ENCODE measurements at places on chromosomes 6 and 20.
A peak's percentile ranks its signal among the peaks of the same experiment; 100 is the strongest.

DNA sequence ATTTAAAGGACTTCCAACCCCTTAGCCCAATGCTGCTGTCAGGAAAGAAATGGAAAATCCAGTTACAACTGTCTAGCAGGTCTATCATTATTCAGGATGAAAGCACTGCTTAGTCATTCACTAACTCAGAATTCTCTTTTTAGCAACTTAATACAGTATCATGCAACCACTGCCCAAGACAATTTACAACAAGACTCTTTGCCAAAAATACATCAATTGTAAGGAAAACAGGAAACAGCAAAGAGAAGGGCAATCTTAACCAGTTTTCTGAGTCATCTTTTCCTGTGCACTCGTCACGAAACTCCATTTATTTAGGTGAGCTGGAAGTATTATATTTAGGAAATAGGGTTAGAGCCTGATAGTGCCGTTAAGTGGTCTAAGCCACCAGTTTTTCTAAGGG is 1197.7 kb upstream of the CITED2 start:
- DNase-seq: no peak

GRCh38 chr6:87858440-87858839 is 156.4 kb upstream of the AKIRIN2 start:
- no peak for DNase-seq

DNA sequence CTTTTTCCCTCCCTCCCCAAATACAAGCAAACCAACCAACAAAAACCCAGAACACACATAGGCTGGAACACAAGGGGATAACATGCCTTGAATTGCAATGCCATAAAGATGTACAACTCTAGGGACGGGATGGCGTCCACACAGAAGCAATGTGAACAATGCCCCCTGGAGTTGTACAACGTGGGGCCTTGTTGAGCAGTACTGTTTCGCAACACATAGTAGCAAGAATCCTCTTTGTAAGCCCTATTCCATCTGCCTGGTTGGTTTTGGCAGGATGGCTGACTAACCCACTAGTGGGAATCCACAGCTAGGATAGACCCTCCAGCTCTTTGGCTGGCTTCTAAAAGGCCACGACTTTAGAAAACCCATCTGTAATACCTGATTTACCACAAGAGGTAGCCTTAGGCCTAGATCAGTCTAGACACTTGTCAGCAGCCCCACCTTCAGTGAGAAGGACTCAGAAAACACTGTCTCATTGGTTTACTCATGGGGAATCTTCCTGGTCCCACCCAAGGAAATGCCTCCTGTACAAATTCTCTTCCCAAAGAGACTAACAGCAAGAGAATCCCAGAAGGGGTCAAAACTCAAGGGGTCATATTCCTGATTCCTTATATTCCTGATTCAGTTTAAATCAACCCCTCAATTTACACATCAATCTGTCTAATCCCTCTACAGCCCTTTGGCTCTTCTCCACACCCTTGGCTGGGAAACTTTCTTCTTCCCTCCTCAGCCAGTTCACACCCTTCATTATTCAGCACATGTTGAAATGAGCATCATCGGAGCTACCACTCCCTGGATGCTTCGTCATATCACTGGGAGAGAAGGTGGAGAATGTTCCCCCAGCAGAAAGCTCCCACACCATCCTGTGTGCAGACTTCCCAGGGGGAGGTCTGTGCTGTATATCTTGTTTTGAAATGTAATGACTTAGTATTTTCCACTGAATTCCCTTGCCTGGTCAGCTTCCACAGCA is 622.4 kb upstream of the FLRT3 start:
- DNase-seq: no peak

- DNase-seq: no peak
Observed at GRCh38 chr6:96743496-96743895, 93.8 kb downstream of the GPR63 start.

- no peak for DNase-seq
Observed at GRCh38 chr6:7098993-7099392, 8.8 kb upstream of the RREB1 start.

DNA sequence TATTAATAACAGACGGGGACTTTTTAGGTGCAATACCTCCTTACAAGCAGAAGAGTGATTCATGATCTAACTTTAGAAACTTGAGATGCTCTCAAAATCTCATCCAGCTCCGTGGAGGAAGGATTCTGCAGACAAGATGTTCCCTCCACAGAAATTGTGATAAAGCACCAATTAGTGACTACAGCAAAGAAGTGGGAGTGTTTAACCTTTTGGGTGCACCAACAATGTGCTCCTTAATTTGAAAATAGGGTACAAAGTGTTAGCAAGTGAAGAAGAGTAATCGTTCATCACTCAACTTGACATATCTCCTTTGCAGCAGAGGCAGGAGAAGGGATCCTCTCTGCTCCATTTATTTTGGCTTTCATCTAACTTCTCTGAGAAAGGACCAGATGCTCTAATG is 22.8 kb upstream of the SCP2D1 start:
- no peak for DNase-seq

DNA sequence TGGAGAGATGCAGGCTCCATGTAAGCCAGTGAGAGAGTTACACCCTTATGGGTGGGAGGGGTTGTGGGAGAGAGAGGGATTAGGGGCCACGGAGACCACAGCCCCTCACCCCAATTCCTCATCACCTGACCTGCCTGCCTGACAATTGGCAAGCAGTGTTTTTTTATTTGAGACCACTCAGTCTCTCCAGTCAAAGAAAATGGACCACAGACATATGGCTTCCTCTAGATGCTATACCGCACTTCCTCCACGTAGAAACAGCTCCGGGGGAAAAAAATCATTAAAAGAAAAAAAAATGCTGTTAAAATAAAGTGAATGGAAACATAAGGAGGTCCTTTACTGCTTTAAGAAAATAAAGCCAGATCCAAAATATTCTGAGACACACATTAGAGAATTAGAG is 152.7 kb downstream of the MYLK4 start:
- no peak for DNase-seq

- DNase-seq: no peak
Observed at GRCh38 chr6:10310826-10311225, 104.0 kb downstream of the TFAP2A start.

- no peak for DNase-seq
Observed at GRCh38 chr6:53906842-53907241, 112.0 kb downstream of the LRRC1 start.

DNA sequence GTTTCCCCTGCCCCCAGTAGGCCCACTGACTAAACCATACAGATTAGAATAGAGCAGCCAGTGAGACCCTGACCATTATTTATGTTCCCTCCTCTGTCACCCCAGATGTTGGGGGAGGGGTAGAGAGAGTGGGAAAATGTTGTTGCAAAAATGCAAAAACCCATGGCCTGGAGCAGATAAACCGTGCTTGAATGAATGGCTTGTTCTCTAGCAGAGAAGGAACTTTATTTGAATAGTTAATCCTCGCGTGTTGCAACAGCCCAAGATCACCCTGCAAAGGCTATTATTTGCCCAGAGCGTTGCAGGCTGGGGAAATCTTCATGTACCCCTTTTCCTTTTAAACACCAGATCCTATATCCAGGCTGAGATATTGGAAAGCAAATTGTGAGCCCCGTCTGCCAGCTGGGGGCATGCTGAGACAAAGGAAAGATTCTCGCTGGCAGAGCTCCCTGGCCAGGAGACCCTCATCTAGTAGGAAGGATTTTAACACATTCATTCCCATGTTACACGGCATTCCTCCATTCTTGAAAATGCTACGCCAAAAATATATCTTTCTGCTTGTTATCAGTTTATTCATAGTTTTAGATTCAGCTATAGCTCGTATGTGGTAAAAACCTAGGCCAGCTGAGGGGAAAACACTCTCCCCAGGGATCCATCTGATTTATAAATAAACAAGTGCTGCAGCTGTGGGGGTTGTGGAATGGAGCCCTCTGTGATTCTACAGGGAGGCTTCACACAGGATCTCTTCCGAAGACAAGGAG is 53.0 kb downstream of the LINC00237 start:
- no peak for DNase-seq

DNA sequence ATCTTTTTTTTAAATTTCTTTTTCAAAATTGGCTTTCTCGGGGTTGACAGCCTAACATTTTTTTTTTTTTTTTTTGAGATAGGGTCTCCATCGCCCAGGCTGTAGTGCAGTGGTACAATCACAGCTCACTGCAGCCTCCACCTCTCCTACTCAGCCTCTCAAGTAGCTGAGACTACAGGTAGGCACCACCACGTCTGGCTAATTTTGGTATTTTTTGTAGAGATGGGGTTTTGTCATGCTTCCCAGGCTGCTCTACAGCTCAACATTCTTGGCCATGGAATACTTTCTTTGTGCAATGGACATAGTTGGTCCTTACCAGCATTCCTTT is 6.4 kb upstream of the CTNNBL1 start:
- no peak for DNase-seq

DNA sequence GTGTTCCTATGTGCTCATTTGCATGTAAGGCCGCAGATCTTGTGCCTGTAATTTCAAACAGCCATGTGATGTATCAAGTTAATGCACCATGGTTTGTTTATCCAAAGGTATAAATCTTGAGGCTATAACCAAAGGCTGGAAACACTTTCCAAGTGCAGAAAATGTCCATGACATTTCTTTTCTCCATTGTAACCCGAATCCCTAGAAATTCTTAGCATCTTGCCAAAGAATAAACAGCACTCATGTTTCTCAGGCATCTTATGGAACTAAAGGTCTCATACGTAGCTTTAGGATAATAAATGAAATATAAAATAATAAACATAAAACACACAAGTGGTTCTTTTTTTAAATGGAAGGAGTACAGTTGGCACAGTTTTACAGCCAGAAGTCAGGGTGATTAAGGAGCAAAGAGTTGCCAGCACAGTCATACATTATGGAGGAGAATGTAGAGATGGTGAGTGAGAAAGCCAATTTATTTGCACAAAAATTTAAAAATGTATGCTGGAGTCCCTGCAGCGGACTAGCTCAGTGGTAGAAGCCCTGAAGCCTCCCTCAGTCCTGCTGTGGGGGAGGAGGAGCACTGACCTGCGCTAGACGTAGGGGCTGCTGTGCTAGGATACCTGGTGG is 18.0 kb downstream of the CDH26 start:
- DNase-seq: no peak

- peak; percentile 6 for DNase-seq
Observed at GRCh38 chr6:79671600-79672266, 40.6 kb downstream of the SH3BGRL2 start.

DNA sequence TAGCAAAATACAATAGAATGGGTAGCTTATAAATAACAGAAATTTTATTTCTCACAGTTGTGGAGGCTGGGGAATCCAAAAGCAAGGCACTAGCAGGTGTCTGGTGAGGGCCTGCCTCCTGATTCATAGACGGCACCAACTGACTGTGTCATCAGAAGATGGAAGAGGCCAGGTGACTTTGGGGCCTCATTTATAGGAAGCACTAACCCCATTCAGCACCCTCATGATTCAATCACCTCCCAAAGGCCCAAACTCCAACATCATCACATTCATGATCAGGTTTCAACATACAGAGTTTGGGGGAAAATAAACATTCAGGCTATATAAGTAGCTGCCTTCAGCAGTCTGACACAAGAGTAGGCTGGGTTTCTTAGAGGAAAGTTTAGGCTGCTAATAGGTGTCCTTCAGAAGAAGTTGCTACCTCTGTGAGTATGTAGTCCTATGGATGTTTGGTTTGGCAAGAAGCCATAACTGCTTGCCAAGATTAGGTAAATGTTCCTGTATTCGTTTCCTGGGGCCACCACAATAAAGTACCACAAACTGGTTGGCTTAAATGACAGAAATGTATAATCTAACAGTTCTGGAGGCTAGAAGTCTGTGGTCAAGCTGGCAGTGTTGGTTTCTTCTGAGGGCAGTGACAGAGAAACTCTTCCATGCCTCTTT is 48.8 kb downstream of the NT5E start:
- DNase-seq: no peak

- DNase-seq: no peak
Observed at GRCh38 chr6:52545406-52546119, 31.3 kb downstream of the TRAM2 start.

DNA sequence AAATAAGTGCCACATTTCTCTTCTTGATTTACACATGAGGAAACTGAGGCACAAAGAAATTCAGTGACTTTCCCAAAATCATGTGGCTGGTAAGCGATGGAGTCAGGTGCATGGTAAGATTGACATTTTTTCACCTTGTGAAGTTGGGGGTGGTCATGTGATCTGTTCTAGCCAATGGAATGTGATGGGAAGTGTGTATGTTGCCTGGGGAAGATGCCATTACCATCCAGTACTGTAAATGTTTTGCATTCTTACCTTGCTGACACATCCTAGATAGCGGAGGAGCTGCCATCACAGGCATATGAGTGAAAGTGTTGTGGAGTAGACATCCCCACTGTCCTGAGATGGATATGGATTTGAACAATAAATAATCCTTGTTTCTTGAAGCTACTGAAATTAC is 499.6 kb upstream of the SULF2 start:
- DNase-seq: no peak

DNA sequence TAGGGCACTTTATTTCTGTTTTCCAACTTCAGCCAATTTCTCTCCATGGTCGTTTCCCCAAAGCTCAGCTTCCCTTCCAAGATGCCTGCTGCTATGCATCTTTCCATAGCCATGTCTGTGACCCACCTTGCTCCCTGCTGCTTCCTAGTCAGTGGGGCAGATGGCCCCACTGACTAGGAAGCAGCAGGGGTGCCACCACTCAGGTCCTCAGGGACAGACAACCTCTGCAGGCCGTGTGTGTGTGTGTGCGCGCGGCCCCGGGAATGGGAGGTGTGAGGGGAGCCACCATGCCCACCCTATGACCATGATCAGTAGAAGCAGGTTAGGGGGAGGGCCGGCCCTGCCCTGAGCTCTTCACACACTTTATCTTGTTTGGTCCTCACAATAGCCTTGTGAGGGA is 2.7 kb upstream of the IP6K3 start:
- DNase-seq: no peak

GRCh38 chr20:59471653-59472421 is 132.5 kb upstream of the PHACTR3 start:
- no peak for DNase-seq

GRCh38 chr20:50286174-50286511 is 95.5 kb downstream of the CEBPB start:
- no peak for DNase-seq

GRCh38 chr6:21588481-21589351 is 4.8 kb upstream of the SOX4 start:
- DNase-seq: peak; percentile 8

- no peak for DNase-seq
Observed at GRCh38 chr6:453152-453551, 61.6 kb downstream of the IRF4 start.

GRCh38 chr6:132310921-132311320 is 90.4 kb downstream of the MOXD1 start:
- DNase-seq: no peak

- no peak for DNase-seq
Observed at GRCh38 chr20:23195636-23196035, 109.5 kb upstream of the CD93 start.

Data from activated CD4-positive, alpha-beta T cell treated with anti-CD3 and anti-CD28 coated beads, Interleukin-2, amount 50 U/mL, for 1 hour (primary cell).